ENCODE measurements at places on chromosomes 16 and 17.

- no peak for DNase-seq
These were observed 759.1 kb upstream of the RBFOX1 start for GRCh38 chr16:6573577-6573976.

DNA sequence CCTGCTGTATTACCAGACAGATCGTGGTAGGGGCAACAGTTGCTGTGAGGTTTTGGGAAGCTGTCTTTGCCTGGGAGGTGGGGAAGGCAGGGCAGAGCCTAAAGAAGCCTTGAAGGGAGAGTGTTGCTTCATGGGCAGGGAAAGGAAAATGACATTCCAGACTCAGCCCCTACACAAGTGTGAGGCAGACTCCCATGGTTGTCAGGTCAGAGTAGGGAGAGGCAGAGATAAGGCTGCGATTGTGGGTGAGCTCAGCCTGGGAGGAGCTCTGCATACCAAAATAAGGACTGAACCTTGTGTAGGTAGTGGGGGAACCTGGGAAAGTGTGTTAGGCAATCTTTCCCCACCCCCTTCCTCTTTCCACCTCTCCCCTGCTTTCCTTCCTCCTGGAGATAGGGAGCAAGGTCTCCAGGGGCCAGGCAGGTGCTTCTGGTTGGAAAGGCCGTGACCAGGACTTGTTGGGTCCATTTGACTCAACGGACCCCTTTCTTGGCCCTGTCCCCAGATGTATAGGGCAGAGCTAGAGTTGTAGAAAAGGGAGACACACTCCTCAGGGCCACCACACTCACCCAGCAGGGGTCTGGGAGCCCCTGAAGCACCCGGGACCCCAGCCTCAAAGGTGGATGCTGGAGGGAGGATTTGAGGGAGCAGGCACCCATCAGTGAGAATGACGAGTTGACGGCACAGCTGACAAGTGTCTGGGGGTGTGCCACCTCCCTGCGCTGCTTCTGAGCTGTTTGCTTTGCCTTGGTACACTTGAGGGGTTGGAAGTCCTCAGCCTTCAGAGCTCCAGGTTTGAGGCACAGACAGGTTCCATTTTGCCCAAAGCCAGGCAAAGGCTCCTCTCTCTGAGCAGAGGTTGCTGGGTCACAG, 18.5 kb upstream of the TOB1 start:
- no peak for DNase-seq

DNA sequence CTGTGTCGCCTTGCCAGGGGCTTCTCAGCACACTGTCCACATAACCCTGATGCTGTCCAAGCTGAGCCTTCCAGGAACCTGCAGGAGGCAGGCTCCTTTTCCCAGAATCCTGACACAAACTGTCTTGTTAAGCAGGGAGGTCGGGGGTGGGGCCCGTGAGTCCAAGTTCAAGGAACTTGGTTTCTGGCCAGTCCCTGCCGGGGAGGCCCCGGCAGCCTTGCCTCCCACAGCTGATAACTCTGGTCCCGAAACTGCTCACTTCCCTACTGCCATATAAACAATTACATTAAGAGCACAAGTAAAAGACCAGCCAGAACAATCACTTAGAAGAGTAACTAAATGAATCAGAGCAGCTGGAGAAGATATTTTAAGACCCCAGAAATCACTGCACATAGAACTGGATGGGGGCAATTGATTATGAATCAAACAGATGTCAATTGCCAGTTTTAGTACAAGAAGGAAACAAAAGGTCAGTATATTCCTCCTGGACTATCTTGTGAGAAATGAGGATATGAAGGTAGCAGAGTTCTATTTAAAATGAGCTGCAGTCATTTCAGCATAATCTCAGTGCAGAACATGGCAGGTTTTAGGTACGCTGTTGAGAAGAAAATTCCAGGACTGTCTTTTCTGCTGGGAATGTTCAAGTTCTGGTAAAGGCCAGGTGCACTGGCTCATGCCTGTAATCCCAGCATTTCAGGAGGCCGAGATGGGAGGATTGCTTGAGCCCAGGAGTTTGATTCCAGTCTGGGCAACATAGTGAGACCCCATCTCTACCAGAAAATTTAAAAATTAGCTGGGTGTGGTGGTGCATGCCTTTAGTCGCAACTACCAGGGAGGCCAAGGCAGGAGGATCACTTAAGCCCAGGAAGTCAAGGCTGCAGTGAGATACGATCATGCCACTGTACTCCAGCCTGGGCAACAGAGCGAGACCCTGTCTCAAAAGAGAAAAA, 169.8 kb downstream of the PITPNC1 start:
- DNase-seq: no peak

DNA sequence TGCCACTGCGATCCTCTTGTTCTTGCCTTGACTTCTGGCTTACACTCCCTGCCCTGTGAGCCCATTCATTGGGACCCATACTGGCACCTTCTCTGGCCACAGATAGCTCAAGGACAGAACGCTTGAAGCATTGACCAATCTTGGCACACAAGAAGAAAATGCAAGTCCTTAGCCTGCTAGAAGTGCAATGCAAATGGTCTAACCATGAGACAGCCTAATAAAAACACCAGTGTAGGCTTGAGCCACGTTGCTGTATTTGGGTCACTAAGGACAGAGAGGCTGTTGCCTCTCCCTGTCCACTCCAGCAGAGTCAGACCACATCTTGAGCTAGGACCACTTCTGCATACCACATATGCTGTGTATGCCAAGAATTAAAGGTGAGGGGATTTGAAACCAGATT, 41.2 kb upstream of the HLF start:
- DNase-seq: no peak

DNA sequence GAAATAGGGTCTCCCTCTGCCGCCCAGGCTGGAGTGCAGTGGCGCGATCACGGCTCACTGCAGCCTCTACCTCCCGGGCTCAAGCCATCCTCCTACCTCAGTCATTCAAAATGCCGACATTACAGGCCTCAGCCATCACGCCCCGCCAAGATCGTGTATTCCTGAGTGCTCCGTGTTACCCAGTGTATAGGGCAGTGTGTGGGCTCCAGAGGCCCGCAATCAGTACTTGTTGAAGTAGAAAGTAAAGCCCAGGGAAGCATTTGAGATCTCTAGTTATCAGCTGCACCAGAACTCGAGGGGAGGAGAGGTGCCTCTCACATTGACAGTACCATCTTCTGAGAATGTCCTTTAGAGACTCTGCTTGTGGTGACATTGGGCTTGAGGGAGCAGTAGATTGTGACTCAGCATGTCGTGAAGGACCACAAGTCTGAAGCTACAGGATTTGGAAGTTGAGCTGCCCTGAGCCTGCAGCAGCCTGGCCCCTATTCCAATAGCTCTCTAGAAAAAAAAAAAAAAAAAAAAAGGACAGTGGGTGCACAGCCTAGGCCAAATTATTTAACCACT, 1.1 kb upstream of the PRPSAP1 start:
- no peak for DNase-seq

DNA sequence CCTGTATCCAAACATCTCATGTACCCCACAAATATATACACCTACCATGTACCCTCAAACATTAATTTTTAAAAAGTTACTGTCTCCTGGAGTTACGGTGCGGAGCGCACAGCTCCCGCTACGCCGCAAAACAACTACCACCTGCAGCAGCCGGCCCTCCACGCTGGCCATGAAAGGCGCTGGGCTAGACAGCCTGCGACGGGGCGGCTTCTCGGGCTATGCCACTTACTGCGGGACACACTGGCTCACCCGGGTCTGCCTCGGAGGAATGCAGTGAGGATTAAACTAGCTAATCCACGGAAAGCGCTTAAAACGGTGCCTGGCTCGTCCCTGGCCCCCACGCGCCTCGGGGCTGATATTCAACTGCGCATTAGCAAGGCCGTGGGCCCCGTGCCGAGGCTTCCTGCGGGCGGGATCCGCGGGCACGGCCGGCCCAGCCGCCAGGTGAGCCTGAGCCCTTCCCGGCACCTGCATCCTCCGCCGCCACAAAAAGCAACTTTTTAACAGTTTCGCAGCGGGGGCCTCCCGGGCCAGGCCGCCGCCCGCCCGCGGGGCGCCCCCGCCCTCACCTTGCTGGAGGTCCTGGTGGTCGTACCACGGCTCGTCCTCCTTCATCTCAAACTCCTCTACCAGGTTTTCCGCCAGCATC, 633 bp downstream of the CDR2 start:
- peak; percentile 40 for DNase-seq

Data from EL (cell line).